ENCODE measurements at places on chromosomes 4 and X.

DNA sequence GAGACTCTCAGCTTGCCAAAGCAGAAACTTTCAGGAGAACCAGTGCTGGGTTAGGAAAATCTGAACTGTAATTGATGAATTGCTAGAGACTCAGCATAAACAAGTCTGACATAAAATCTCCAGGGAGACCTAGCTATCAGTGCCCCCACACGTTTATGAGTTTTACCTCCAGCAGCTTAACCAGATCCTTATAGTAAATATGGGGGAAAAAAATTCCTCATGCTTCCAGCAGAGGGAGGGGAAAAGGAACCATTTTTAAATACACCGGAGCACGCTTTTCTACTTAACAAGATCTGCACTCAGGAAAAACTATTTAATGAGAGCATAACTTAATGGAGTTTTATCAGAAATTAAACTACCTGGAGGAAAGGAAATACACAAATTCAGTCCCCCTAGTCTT lies 1040.7 kb upstream of the INTU start:
- no peak for DNase-seq

DNA sequence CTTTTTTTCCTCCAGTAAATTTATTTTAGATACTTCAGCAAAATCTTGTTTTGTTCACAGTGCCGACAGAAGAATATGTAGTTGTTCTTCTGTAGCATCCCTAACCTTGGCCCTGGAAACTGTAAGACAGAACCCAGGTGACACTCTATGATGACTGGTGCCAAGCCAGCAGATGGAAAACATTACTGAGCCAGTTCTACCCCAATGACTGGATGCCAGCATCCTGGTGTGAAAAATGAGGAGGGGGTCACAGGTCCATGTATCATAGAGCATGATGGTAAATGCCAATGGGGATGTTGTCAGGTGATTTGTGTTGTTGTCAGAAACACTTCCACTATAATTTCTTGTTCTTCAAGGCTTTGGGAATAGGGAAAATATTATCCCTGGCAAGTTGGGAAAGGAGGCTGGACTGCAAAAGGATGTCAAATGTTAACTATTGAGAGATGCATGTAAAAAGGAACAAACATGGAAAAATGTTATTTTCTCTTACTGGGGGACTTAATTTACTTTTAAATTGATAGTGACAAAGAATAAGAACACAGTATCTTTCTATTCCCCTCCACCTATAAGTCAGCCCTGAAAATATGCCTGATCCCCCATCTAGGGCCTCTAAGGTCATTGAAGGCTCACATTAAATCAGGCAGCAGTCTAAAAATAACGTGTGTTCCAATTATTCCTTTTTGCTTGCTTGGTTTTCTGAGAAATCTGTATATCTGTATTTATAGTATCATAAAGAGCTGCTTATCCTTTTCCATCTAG lies 159.8 kb downstream of the RASL11B start:
- DNase-seq: no peak

DNA sequence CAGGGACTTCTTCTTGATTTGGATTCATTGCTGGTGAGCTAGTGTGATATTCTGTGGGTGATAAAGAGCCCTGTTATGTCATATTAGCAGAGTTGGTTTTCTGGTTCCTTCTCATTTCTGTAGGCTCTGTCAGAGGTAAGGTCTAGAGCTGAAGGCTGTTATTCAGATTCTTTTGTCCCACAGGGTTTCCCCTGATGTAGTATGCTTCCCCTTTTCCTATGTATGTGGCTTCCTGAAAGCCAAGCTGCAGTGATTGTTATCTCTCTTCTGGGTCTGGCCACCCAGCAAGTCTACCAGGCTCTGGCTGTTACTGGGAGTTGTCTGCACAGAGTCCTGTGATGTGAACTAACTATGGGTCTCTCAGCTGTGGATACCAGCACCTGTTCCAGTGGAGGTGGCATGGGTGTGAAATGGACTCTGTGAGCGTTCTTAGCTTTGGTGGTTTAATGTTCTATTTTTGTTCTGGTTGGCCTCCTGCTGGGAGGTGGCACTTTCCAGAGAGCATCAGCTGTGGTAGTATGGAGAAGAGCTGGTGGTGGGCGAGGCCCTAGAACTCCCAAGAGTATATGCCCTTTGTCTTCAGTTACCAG lies 373.7 kb downstream of the AR start:
- no peak for DNase-seq

DNA sequence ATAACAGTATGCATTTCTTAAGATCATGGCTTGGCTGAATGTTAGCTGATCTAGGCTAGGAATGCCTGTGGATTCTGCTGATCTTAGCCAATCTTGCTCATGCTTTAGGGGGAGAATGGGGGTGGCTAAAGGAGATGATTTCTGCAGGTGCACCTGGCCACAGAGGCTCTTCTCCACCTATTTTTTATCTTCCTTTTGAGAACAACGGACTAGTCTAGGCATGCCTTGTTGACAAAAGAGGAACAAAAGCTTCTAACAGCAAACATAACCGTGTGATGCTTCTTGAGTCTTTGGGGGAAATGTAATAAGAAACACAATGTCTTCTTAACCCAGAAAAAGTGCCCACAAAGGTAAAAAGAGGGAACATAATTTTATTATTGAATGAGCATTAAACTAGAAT lies 743.5 kb downstream of the ARAP2 start:
- no peak for DNase-seq

DNA sequence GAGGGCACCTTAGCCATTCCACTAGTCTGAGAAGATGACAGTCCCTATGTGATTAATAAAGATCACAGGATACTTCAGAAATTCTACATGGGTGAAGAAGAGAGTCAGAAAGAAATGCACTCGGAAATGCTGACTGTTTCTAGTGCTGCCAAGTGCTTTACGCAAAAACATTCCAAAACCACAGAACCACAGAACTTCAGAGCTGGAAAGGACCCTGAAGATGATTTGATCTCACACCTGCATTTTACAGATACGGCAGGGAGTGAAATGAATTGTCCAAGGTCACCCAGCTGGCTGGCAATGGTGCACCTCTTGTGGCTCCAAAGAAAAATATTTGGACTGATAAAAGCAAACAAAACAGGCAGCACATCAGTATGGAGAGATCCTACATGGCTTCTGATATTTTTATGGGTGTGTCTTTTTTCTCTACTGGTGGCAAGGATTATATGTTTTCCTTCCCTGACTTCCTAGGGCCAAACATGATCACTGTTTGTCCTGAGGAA lies 115.9 kb downstream of the MAML3 start:
- DNase-seq: no peak

DNA sequence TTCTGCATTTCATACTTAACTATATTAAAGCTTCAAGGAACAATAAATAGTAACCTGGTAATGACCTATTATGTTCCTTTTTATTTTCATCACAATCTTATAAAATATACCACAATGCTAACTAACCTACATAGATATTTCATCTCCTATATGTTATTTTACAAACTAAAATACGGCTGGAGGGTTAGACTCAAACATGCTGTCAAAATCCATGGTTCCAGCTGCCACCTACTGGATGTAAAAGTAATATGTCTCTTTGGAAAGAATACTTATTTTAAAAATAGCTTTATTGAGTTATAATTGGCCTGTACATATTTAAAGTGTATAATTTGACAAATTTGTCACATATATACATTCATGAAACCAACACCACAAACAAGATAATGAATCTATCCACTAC lies 15.0 kb downstream of the RGN start:
- DNase-seq: peak; percentile 4

GRCh38 chrX:77936299-77936698 lies 25.8 kb downstream of the ATP7A start:
- DNase-seq: no peak

DNA sequence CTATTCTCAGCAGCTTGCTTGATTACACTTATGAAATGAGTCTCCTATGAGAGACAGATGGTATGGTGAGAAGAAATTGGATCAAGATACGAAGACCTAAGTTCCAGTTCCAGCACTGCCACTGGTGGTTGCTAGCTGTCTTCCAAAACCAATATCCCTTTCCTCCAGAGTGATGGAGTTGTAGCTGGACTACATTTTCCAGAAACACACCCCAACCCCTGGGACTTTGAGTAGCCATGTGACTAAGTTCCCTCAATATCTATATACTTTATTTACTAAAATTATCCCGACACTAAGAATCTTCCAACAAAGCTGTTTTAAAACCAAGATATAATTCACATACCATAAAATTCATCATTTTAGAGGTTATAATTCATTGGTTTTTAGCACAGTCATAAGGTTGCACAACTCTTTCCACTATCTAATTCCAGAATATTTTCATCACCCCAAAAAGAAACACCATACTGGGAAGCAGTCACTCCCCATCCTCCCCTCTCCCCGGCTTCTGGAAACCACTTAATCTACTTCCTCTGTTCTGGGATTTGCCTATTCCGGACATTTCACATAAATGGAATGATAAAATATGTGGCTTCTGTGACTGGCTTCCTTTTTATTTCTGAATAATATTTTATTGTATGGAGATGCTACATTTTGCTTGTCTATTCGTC lies 118.0 kb downstream of the MANBA start:
- DNase-seq: no peak

DNA sequence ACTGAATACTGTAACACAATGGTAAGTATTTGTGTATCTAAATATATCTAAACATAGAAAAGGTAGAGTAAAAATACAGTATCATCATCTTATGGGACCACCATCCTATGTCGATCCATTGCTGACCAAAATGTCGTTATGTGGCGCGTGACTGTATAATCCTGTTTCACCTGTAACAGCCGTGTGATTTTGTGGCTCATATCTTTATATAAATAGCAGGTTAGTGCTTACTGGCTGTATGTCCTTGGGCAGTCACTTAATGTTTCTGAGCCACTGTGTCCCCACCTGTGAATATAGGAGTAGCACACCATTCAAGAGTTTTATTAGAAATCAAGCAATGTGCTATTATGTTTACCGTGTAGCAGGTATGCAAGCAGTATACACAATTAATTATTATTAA lies 226.2 kb upstream of the FAT1 start:
- no peak for DNase-seq

- no peak for DNase-seq
These were observed 18.9 kb downstream of the ADD1 start for GRCh38 chr4:2862528-2862927.

DNA sequence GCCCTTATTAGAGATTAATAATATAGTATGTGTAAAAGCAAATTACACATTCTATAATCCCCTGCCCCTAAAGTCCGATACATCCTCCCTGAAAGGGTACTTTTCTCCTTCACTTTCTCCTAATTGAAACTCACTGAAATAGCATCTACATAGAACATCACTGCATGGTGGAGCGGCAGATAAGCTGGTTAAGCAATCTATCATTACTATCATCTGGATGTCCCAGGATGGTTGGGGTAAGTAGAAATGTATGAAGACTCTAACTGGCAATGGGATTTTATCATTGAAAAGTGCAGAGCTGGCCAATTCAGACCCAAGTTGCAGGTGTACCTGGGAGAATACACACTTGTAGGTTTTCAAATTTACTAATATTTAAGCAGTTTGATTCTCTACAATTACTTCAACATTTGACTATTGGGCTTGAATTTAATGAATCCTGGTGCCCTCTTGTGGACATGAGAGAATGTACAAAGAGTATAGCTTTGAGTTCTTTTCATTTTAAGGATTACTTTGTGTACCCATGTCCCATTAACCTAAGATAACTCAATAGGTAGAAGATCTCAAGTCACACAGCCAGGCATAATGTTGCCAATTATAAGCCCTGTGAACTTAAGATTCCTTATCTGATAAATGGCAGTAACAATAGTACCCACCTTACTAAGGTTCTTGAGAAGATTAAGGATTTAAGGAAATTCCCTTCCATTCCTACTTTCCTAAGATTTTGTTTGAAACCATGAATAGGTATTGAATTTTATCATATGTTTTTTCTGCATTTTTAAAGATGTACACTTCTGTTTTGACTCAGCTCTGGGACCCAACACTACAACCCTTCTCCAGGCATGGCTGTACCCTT lies 69.8 kb downstream of the SHROOM3 start:
- DNase-seq: peak; percentile 9

DNA sequence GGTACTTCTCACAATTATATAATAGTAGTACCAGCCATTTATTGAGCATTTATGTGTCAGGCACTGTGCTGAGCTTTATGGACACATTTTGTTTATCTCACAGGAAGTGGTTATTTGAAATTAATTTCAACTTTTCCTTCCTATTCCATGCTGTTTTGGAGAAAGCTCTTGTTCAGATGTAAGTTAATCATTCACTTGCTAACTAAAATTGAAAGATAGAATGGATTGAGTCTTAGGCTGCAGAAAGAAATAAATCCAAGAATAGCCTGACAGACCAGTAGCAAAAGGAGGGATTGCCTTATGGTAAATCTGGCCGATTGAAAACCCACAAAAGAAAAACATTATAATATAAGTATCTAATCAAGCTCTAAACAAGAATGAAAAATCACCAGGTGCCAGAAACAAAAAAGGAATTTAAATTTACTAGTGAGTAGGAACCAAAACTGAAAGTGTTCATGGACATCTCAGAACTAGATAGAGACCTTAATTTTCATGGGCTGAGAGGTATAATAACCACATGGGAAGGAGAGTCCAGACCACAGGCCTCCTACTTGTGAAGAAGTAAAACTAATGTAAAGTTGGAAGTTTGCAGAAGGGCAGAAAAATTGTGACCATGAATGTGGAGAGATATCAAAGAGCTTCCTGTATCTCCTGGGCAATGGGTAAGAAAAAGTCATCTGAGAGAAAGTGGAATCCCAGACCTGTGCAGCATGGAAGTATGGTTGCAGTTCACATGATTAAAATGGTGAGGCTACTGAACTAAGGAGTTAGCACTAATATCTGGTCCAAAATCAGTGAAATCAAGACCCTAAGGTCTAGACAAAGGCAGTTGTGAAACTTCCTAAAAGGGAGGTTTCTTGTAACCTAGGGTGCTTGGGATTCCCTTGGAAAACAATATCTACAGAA lies 38.0 kb downstream of the RADX start:
- no peak for DNase-seq

- no peak for DNase-seq
These were observed 35.8 kb upstream of the MAN2B2 start for GRCh38 chr4:6539009-6539764.

- DNase-seq: no peak
These were observed 601.1 kb downstream of the ANKRD50 start for GRCh38 chr4:124111411-124111810.

- DNase-seq: no peak
These were observed 42.5 kb downstream of the RTL5 start for GRCh38 chrX:72089254-72089653.

DNA sequence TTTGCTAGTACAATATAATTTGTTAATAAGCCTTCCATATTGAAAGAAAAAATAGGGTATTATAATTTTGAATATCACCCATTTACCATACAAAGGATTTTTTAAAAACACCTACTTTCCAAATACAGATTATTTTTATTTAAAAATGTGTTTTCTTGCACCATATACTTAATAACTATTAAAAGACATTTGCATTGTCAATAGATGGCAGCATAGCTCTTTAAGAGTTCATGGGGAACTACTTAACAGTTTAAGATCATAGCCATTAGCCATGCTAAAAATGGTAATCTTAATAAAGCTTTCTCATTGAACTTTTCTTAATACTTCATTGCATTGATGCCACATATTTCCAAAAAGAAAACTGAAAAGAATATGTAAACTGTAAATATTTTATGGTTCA lies 1995.9 kb downstream of the C4orf33 start:
- no peak for DNase-seq
